Omental fat pad (tissue), 4 donors: ENCODE measurements at places on chromosomes 1 and 21.

DNA sequence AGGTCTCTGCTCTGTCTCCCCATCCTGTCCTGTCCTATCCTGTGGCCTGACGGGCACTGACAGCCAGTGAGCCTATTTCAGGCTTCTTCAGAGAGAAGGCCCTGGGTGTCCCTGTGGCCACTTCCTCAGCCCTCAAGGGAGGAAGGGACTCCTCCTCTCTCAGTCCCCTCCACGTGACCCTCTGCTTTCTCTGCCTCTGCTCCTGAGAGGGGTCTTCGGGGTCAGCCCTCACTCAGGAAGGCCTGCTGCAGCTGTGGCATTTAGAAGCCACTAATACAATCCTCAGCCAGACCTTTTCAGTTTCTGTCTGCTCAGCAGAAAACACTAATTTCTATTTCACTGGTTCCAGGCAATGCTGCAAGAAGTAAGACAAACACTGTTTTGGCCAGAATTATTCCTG, 43.6 kb upstream of the ETV3 start:
- no peak for DNase-seq

DNA sequence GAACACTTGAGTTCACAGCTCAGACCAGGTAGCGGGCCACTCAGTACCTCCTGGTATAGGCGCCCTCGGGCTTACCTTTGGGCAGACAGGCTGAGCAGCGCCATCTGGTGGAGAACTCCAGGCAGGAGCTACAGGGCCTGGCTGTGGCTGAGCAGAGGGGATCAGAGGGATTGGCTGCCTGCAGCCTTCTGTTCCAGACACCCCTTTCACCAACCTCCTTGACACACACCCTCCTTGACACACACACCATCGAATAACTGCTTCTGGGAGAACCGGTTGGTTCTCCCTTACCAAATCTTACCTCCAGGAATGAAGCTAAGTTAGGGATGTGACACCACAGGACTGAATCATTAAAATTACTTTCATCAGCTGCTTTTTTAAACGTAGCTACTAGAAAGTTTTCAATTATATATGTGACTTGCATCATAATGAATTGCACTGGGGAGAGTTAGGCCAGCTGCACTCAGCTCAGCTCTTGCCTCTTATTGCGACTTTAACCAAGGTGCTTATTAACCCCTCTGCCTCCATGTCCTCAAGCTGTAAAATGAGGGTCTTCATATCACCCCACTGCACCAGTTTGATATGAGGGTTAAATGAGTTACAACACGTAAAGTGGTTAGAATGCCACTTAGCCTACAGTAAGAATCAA, 6.6 kb downstream of the LIN28A start:
- peak; percentile 62 for DNase-seq

GRCh38 chr1:182143154-182143657, 81.7 kb upstream of the ZNF648 start:
- DNase-seq: peak; percentile 99

GRCh38 chr1:168229893-168230292, 4.1 kb downstream of the SFT2D2 start:
- DNase-seq: no peak

- no peak for DNase-seq
Observed at GRCh38 chr1:206805357-206805756, 33.1 kb upstream of the IL10 start.

- DNase-seq: no peak
Observed at GRCh38 chr1:196049407-196049806, 558.8 kb downstream of the KCNT2 start.
